ENCODE measurements at places on chromosomes 2 and 18.

DNA sequence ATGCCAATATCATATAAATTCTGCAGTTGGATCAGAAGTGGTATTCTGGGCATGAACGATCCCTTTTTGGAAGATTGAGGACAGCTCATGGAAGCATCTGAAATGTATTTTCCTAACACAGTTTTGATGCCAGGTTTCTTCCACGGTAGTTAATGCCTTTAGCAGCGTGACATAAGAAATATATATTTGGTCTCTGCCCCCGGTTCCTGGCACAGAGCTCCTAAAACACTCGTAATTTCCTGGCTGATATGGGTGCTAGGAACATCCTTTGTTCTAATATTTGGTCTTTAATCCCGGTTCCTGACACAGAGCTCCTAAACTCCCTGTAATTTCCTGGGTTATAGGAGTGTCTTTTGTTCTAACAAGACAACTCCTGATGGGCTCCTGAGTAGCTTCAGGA, 8.2 kb upstream of the CABLES1 start:
- DNase-seq, result no peak

- DNase-seq, result no peak
Measured at GRCh38 chr2:114709936-114710850, 267.8 kb downstream of the DPP10 start.

GRCh38 chr2:105262651-105263091, 21.1 kb downstream of the GPR45 start:
- DNase-seq, result no peak

DNA sequence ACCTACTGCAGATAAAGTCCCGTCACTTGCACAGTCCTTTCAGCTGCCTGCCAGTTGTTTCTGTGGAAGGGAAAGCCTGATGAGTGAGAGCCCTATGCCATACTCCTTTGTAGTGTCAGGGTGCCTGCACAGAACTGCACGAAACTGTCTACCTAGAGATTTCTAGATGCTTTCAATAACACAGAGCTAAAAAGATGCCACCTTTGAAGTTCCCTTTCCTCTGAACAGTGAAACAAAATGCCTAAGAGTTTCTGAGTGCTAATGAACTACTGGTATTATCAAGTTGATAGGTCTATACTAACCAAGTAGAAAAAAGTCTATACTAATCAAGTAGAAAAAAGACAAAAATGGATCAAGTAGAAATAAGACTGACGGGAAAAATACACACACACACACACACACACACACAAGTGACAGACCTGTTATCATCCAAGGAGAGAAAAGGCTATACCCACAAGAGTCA, 79.0 kb downstream of the TLK1 start:
- no peak for DNase-seq

DNA sequence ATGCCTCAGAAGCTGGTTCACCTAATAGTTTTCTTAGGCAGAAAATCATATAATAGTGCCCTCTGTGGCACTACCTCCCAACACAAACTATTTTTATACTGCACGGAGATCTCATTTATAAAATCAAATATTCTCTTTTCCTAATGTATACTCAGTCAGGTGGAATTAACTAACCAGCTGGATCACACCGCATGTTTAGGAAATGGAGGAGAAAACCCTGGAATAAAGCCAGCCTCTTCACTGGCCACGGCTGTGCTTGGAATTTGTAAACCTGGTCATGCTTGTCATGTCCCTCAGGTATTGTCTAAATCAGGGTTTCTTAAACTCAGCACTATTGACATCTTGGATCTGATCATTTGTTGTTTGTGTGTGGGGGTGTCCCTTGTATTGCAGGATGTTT, 85.6 kb downstream of the DOCK10 start:
- DNase-seq, result no peak

- no peak for DNase-seq
Measured at GRCh38 chr2:143629340-143629739, 500.1 kb downstream of the ARHGAP15 start.

DNA sequence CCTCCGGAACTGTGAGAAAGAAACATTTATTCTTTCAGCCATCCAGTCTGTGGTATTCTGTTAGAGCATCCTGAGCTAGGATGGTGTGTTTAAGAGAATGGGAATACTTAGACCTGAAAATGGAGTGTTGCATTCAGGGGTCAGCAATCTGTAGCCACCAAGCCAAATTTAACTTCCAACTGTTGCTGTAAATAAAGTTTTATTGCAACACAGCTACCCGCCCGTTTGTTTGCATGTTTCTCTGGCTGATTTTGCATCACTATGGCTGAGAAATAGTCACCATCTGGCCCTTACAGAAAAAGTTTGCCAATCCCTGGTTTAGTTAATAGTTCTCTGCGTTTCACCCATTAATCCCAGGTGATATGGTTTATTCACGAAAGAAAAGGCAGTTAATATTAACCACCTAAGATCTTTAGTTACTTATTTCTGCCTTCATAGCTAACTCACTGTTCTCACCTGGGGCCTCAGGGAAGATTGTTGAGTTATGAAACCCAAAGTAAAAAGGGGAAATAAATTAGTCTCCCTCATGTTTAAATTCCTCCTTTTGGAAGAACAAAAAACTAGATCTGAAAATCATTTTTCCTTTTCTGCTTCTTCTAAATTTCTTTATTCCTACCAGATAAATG, 9.5 kb upstream of the CYS1 start:
- no peak for DNase-seq

DNA sequence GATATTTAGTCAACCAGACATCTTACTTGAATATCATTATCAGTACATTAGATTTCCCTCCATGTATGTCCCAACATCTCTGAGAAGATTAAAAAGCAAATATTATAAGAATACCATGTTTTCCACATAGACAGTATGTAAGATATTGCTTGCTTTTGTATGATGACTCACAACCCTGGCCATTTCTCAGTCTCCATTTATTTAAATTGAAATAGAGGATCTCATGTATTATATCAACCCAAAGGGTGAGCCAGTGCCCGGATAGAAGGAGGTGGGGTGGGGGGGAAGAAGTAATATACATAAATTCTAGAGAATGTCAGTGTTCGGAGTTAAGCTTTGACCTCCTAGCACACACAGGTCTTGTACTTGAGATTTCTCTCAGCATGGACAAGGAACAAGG, 109.6 kb downstream of the KYNU start:
- DNase-seq, result no peak

DNA sequence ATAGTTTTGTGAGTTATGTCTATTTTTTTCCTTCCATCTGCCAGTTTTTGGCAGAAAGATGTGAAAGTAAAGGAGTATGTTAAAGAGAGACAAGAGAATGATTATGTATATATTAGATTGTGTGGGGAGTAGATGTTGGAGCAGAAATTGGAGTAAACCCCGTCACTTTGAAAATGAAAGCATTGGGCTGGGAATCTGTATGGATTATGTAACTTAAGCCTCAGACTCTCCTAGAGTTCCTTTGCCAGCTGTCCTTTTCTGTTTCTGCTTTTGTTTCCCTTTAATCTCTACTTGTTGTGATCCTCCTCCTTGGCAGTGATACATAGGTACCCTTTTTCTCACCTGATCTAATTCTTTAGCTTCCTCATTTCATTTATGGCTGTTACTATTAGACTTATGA, 19.2 kb downstream of the CCDC138 start:
- DNase-seq, result no peak

DNA sequence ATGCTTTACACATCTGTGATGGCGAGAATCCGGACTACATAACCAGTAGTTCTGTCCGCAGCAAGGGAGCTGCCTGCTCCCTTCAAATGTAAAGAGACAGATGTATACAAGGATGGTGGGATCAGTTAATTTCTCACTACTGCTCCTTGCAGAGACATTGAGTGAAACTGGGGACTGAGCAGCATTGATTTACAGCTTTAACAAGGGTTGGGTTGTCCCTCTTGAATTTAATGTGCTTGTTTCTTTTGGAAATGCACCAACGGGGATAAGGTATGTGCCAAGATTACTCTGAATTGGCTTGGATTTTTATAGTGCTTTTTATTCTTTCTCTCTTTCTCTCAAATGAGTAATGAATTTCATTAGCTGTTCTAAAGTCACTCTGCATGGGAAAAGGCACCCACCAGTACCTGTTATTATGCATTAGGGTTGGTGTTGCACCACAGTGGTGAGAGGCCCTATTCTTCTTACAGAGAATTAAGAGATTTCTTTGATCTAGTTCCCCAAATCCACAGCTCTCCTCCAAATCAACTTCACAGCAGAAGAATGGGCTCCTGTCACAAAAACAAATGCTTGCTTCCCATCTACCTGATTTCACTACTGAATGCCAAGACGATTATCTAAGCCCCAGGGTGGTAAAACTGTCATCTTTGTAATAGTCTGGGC, 107.6 kb downstream of the DOCK10 start:
- DNase-seq, result no peak

- no peak for DNase-seq
Measured at GRCh38 chr2:37649518-37649917, 21.9 kb downstream of the CDC42EP3 start.

DNA sequence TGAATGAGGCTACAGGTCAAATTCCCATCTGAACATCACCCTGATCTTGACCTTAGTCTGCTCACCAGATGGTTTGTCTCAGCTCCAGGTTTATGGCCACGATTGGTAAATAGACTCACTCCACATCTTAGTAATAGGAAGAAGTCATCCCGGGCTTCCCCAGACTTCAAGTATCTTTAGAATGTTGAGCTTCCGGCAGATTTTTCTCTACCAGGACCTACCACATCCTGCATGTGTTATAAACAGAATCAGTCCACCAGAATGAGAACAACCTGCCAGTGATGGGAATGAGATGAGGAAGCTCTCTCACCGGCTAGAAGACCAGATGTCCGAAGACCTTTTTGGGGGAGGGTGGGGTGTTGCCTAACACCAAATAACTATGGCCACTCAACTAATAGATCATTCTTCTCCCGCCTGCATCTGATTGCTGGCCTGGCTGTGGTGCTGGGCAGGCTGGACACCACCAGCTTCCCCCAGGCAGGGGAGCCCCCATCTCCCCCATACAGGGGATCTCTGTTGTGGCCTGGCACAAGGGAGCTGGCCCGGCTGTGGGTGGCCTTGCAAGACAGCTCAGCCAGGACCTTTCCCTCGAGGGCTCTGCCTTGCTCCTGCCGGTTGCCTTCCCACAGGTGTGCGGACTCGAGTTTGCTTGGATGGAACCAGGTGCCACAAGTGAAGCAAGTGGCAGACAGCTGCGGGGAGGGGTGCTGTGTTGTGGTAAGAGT, 88.5 kb downstream of the SH3RF3 start:
- peak; percentile 18 for DNase-seq

DNA sequence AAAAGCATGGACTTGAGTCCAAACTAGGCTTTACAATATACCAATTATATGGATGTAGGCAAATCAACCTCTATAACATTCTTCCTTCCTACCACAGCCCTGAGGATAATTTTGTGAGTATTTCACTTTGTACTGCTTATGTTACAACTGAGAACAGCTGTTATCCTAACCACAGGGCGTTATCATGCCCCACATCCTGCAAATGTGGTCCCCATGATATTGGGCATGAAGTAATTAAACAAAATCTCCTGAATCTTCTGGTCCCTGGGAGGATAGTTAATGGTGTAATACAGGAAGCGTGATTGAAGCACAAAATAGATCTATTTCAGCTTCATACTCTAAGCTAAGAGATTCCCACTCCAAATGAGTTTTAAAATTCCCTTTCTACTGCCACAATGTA, 223.6 kb downstream of the CDH20 start:
- no peak for DNase-seq

- DNase-seq, result no peak
Measured at GRCh38 chr2:66452917-66453316, 18.0 kb downstream of the MEIS1 start.

GRCh38 chr18:13390196-13390595, 171.6 kb downstream of the LDLRAD4 start:
- DNase-seq, result no peak

DNA sequence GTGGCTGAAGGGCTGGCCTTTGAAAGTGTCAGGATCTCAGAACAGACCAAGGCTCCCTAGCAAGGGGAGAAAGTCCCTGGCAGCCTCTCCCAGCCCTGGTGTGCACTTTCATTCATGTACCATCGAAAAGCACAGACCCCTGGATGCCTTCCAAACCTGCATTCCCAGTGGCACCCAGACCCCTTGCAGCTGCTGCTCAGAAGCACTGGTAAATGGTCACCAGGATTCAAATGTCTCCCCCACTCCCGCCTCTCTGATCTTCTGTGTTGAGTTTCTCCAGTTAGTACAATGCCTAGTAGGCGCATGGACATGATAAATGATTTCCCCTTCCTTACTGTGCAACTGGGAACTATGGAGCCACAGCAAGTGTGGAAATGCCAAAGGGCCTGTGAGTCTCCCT, 180.0 kb downstream of the GLI2 start:
- DNase-seq, result no peak

- no peak for DNase-seq
Measured at GRCh38 chr18:26342646-26343045, 116.4 kb downstream of the TAF4B start.

- DNase-seq, result no peak
Measured at GRCh38 chr2:239790721-239791120, 234.4 kb downstream of the NDUFA10 start.

GRCh38 chr2:7825591-7826312, 856.1 kb upstream of the ID2 start:
- peak; percentile 89 for DNase-seq

- DNase-seq, result no peak
Measured at GRCh38 chr18:53944721-53945120, 279.7 kb downstream of the MBD2 start.

DNA sequence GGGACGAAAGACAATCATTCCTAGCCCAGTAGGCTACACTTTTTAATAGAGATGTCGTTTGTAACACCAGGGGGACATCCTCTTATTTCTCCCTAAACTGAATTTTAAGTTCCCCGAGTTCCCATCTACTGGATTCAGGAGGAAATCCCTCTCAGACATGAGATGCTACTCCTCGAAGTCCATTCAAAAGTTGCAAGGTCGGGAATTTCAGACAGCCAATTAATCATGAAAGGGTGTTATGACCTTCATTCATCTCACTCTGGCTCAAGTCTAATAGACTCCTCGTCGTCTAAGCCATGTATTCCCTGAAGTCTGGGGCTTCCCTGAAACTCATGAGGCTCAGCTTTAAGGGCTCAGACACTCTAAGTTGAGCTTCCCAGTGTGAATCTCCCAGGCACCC, 1.2 kb upstream of the DSC3 start:
- no peak for DNase-seq

DNA sequence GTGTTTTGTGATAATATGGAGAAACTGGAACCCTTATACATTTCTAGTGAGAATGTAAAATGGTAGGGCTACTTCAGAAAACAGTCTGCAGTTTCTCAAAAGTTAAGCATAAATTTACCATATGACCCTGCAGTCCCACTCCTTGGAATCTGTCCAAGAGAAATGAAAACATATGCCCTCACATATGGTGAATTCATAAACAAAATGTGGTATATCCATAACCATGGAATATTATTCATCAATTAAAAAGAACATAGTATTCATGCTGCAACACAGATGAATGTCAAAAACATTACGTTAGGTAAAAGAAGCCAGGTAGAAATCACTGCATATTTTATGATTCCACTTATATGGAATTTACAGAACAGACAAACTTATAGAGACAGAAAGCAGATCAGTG, 11.8 kb downstream of the ROCK2 start:
- no peak for DNase-seq

- DNase-seq, result no peak
Measured at GRCh38 chr2:54709336-54709809, 14.1 kb upstream of the EML6 start.

GRCh38 chr18:54850598-54850997, 22.3 kb downstream of the RAB27B start:
- no peak for DNase-seq

- no peak for DNase-seq
Measured at GRCh38 chr2:119181391-119181790, 22.8 kb upstream of the C1QL2 start.

All from activated CD4-positive, alpha-beta T cell treated with anti-CD3 and anti-CD28 coated beads, Interleukin-2, Interleukin-4, amounts not matched to agents 100 ng/mL and 50 ng/mL, durations not matched to agents 16 hours and 8 hours (primary cell).